ENCODE measurements at places on chromosomes 7 and 10.
A peak's percentile ranks its signal among the peaks of the same experiment; 100 is the strongest.

GRCh38 chr7:106142136-106142535, 30.0 kb upstream of the SYPL1 start:
- DNase-seq: no peak

GRCh38 chr7:148561099-148561498, 29.5 kb upstream of the C7orf33 start:
- no peak for DNase-seq

- DNase-seq: no peak
These were observed 3.1 kb upstream of the ETV1 start for GRCh38 chr7:13992596-13992964.

DNA sequence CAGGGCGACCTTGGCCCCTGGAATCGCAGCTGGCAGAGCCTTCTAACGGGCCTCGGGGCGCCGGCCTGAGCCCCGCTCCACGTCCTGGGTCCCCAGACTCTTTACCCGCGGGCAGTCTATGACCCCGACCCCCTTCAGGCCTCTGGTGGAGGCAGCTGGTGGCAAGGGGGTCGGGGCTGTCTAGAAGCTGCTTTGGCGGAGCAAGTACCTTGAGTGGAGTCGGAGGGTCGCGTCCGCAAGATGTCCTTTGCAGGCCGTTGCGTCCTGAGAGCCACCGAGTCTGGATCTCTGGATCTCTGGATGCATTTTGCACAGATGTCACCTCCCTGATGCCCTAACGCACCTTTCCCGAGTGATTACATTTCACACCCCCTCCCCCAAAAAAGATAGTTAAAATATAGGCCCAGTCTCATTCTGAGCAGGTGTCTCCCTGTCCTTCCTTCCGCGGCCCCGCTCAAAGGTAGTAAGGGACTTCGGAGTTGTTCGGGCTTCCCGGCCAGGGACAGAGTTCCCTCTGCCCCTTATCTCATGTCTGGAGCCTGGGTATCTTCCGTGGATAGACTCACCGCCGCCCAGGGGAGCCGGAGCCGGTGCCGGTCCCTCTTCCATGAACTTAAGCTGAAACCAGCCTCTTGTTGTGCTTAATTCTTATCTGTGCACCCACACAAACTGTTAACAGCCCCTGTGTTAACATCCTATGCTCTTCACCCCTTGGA, 457 bp downstream of the ACADSB start:
- peak; percentile 51 for DNase-seq

GRCh38 chr7:157018328-157018996, 8.0 kb upstream of the MNX1 start:
- peak; percentile 28 for DNase-seq

- no peak for DNase-seq
These were observed 89.0 kb upstream of the KIAA1217 start for GRCh38 chr10:24119896-24120295.

DNA sequence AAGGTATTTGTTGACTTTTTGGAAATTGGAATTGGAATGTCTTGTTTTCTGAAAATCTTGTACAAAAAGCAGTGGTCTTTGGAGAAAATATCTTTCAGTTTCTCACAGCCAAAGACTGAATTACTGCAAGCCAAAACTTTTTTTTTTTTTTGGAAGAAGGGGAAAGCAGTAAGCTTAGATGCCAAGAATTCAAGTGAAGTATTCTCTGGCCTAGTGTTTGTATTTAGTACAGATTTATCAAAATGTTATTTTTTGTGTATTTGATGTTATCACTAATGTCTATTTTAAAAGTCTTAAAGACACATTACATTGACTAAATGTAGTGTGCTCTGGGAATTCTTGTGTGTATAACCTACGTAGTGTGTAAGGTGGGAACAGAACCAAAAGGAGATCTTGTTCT, 6.2 kb downstream of the TET1 start:
- DNase-seq: no peak

GRCh38 chr10:88120599-88121333, 257.3 kb downstream of the PTEN start:
- no peak for DNase-seq

All from neural progenitor cell (in vitro differentiated cells).